NCI-H2081 (cell line): ENCODE measurements at places on chromosomes 2 and 18.

- DNase-seq = no peak
Measured at GRCh38 chr2:18349421-18349820, 211.0 kb downstream of the RDH14 start.

- DNase-seq = peak; percentile 23
Measured at GRCh38 chr2:128313091-128313836, 5.4 kb downstream of the HS6ST1 start.

DNA sequence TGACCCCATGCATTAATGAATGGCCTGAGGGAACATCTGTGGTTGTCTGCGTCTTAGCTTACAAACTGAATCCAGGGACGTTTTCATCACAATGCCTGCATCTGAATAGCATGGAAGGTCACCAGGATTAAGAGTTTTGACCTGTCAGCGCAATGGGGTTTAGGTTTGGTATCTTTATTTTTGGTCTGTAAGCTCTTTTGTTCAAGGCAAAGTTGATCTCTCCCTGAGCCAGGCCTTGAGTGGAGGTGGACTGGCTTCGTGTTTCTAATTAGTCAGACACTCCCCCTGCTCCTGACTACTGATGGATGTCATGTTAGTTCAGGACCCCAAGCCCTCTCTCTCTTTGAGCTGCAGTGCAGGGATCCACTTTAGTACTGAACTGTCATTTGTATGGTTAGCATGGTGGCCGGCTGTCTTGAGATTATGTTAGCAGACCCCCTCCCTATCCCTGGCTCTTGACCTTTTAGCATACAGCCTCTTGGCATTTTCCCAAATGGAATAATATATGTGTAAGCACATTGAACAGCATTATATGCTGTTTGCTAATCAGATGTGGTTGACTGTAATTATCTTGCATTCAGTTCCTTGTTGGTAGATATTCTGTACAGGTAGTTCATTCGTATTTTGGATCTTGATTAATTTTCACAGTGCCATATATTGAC, 59.2 kb downstream of the LYPD6 start:
- DNase-seq = no peak

DNA sequence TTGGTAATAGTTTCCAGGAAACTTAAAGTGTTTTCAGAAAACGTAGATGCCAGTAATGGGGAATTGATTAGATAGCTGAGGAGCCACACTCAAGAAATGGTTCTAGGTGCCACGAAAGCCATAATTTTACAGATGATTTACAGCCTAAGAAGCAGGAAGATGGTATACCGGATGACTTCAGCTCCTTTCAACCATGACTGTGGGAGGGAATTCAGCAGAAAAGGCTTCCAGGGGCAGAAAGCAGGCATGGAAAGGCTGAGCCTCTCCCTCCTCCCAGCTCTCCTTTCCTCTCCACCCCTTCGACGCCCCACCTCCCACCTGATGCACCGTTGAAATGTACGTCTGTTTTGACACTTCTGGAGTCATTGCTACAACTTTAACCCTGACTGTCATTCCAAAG, 68.6 kb upstream of the SMIM21 start:
- DNase-seq = no peak

DNA sequence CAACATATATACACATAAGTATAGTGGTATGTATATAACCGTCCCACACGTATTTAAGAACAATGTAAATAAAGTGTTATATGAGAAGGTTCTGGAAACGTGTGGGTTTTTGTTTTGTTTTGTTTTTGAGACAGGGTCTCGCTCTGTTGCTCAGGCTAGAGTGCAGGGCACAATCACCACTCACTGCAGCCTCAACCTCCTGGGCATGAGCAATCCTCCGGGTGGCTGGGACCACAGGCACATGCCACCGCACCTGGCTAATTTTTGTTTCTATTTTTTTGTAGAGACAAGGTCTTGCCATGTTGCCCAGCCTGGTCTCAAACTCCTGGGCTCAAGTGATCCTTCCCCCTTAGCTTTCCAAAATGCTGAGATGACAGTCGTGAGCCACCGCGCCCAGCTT, 6.2 kb downstream of the ADAM17 start:
- no peak for DNase-seq

GRCh38 chr2:10497797-10498251, 49.7 kb upstream of the ODC1 start:
- no peak for DNase-seq
